ENCODE measurements at places on chromosomes 3 and 15.

DNA sequence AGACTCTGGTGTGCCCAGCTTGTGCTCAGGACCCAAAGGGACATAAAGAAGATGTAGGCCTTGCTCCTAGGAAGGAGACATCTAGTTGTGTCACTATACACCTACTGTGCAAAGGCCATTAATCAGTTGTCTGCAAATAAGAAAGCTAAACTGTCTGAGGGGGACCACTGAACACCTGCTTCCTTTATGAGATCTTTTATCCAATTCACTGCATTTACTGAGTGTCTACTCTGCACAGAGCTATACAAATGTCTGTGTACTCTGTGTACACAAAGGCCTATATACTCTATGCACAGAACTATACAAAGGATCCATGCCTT, 124.8 kb downstream of the CTNNB1 start:
- DNase-seq: no peak

DNA sequence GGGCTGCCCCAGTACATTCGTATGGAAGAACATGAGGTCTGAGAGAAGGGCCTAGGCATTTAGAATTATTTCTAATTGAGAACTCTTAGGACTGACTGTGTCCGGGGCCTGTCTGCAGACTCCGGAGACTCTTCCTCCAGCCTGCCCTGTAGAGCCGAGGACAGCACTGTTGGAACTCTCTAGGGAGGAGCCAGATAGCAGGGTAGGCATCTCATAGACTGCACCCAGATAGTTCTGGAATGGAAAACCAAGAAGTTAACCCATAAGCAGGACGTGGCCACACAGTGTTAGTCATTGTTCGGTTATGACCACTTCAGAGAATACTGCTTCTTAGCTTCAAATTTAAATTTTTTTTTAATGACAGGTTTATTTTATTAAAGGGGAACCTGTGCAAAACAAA, 59.5 kb downstream of the SNRK start:
- DNase-seq: no peak

GRCh38 chr3:160616716-160617115, 51.3 kb upstream of the KPNA4 start:
- peak; percentile 43 for DNase-seq

GRCh38 chr3:167783781-167784180, 48.3 kb downstream of the SERPINI1 start:
- DNase-seq: no peak

DNA sequence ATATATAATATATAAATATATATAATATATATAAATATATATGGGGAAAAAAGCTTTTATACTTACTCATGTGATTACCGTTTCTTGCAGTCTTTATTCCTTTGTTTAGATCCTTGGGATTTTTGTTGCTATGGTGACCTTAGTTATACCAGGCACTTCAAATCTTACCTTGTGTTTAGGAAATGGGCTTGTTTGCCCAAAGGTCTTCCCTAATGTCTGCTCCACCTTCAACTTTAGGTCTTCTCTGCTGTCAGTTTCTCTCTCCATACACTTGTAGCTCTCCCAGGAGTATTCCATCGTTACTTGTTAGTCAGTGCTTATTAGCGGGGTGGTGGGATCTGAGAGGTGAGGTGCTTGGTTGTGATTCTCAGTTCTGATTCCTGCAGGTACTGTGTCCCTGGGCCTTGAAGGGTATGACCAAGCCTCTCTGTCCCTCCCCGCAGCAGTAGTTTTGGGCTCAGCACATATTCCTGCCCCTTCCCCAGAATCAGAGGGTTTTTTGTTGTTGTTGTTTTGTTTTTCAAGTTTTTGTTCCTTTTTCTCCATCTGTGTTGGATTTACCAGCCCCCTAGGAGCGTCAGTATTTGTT, 9.6 kb upstream of the LAMP3 start:
- no peak for DNase-seq

DNA sequence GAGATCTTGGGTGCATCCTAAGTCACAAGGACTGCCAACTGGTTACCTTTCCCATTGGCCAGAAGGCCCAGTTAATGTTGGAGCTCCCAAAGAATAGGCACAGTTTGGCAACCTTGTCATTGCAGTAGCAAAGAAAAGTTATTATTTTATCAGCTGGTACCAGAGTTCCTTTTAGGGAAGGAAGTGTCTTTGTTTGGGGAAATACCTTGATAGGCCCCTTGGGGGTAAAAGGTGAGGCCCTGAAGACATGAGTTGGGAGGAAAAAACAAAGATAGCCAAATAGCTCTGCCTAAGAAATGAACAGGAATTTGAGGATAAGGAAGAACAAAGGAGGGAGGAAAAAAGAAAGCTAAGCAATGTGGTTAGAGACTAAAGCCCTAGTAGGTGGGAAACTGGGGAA, 85.8 kb downstream of the ANP32A start:
- no peak for DNase-seq

DNA sequence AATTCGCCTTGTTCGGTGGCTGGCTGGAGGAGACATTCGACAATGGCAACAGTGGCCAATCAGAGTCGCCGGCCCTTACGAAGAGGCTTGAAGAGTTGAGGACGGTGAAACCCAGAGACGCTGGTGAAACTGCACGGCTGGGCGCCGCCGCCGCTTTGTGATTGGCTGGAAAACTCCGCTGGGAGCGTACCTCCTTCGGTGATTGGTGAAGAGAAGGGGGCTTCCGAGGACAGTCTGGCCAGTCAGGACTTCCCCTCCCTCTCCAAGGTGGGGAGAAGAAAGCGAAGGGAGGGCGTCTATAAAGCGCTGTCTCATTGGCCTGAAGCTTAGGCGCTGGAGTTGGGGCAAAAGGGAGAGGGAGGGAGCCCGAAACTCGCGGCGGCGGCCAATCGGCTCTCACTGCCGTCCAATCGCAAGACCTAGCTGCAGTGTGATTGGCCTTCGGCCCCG, 554 bp upstream of the GSK3B start:
- peak; percentile 100 for DNase-seq

- DNase-seq: no peak
Measured at GRCh38 chr15:61031532-61031931, 197.6 kb downstream of the RORA start.

DNA sequence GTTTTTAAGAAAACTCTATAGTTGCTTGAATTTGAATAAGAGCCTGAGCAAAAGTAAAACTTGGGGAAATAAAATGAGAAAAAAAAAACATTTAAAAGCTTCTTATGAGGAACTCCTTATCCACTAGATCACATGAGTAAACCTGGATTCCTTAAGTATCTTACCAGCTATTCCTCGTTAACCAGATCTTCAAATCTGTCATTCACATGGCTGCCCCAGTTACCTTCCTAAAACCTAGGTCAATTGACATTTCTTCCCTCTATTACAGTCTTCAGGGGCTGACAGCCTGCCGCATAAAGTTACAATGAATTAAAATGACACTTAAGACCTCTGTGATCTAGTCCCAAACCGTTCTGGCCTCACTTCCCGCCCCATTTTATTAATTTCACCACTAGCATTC, 583.6 kb downstream of the NR2F2 start:
- peak; percentile 23 for DNase-seq

DNA sequence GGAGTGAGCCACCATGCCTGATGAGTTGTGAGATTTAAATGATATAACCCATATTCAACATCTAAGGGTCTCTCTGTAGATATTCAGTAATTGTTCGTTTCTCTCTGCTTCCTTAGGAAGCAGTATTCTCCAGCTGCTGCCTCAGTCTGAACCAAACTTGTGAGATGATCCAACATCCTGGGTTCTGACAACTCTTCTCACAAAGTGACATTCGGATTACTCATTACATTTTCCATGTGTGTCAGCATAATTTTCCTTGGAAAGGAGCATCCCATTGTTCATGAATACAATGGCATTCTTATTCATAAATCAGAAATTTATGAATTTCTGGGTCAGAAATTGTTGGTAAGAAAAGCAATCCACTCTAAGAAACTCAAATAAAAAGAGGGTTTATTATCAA, 15.0 kb upstream of the SEC22A start:
- no peak for DNase-seq

GRCh38 chr3:16496408-16497222, 16.9 kb downstream of the RFTN1 start:
- no peak for DNase-seq

- DNase-seq: peak; percentile 48
Measured at GRCh38 chr3:18237251-18238005, 187.7 kb downstream of the SATB1 start.

GRCh38 chr3:163490119-163490518, 1588.2 kb downstream of the SI start:
- DNase-seq: no peak

DNA sequence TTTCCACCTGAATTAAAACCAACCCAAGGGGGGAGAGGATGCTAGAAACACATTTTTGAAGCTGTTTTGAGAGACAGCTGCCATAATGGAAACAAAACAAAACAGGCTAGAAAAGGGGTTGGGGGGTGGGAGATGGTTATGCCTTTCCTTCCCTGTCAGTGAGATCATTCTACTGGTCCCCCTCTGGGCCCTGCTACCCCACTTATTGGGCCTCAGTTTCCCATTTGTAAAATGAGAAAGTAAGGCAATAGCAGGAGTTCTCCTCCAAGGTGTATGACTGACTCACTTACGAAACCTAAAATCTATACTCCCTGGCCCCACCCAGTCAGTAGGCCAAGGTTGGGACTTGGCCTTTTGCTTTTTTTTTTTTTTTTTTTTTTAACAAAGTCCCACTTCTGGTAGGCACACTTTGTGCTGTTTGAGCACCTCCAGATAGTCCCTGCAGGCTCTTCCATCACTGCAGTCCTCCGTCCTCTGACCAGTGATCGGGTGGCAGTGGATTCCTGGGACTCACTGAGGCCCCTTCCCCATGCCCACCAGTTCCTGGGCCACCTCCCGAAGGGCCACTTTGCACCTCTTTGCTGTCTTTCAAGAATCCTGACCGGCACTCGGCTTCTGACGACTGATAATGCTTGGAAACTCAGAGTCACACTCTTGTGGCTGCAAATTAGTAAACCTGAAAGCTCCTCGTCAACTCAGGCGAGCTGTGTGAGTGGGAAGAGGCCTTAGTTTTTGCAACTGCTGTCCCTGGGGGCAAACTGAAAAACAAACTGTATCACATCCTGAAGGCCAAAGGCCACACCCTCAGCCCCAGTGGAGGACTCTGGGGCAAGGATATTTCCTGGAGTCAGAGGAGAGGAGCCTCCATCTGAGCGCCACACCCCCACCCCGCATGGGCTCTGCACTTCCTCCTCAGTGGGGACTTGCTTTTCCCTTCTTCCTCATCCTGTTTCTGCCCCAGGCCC, 6.7 kb upstream of the PSTPIP1 start:
- DNase-seq: no peak

DNA sequence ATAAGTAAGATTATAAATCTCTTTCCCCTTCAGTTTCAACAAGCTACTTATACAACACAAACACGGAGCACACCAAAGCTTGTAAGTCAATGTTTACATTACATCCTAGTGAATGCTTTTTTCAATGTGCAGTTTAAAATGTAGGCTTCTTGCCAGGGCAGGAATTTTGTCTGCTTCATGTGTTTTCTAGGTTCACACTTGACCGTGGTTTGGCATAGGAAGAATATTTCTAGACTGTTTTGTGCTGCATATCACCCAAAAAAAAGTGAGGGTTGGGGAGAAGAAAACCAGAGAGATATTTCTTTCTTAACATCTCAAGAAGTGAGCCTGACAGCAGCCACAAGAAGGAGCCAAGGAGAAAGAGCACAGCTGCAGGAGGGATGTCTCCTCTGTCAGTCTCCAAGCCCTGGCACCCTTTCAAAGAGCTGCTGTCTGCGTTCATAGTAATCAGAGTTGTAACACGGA, 255.8 kb downstream of the MEIS2 start:
- DNase-seq: no peak

GRCh38 chr3:141486496-141486745, 406 bp upstream of the RASA2 start:
- no peak for DNase-seq

GRCh38 chr3:197957790-197958133, 2.3 kb upstream of the LMLN start:
- DNase-seq: no peak

DNA sequence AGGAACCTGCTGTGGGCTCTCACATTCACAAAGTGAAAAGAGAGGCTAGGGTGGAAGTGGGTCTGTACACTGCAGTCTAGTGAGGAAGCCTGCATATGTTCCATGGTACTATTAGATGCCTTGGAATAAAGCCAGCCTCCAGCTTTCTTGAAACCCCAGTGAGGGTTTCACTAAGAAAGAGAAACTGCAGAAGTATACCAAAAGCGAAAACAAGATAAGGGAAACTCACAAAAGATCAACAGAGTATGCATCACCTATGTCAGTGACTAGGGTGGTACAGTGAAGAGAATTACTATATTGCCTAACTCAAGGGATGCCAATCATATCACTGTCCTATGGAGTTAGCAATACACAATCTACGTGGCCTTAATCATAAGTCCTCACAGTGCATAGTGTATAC, 212.5 kb upstream of the GADL1 start:
- DNase-seq: no peak

- no peak for DNase-seq
Measured at GRCh38 chr15:82952158-82953081, at the start of gene HOMER2. HOMER2 (minus strand) TSS chr15:82952720; CDS start chr15:82952535, 185 bp downstream.

GRCh38 chr15:58472821-58473581, 41.2 kb downstream of the LIPC start:
- DNase-seq: no peak

DNA sequence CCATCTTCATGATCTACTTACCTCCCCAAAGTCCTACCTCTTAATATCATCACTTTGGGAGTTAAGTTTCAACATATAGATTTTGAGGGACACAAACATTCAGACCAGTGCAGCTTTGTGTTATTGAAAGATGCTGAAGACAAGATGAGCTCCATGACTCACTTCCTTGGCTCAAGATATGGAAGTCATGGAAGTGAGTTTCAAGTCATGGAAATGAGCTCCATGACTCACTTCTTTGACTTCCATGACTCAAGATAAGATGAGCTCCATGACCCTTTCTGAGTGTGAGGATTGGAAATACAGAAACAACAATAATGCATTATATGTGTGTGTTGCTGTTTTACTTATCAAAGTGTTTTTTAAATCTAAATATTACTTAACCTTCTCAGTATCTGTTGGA, 170.2 kb upstream of the TPRG1 start:
- DNase-seq: no peak

GRCh38 chr3:44000586-44000985, 241.1 kb upstream of the TOPAZ1 start:
- peak; percentile 56 for DNase-seq

- DNase-seq: no peak
Measured at GRCh38 chr3:108182339-108182738, 39.9 kb downstream of the IFT57 start.

GRCh38 chr3:69299344-69299743, 86.5 kb downstream of the FRMD4B start:
- DNase-seq: no peak

DNA sequence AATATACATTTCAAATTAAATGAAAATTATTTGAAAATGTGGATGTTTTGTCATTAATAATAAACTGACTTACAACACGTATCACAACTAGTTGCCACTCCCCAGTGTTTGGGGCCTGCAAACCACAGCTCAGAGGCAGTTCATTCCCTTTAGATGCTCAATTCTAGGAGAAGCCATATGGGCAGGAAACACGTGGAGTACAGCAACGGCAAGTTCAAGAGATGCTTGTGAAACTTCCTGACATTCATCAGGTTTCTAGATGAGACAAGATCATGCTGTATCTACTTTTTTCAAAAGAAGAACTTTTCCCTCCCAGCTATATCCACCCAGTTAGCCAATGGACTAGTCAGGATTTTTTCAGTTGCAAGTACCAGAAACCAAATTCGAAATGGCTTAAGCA, 17.6 kb upstream of the PLA2G4D start:
- DNase-seq: no peak

All from retinal pigment epithelial cell (primary cell).